ENCODE measurements at places on chromosomes 4 and X.

DNA sequence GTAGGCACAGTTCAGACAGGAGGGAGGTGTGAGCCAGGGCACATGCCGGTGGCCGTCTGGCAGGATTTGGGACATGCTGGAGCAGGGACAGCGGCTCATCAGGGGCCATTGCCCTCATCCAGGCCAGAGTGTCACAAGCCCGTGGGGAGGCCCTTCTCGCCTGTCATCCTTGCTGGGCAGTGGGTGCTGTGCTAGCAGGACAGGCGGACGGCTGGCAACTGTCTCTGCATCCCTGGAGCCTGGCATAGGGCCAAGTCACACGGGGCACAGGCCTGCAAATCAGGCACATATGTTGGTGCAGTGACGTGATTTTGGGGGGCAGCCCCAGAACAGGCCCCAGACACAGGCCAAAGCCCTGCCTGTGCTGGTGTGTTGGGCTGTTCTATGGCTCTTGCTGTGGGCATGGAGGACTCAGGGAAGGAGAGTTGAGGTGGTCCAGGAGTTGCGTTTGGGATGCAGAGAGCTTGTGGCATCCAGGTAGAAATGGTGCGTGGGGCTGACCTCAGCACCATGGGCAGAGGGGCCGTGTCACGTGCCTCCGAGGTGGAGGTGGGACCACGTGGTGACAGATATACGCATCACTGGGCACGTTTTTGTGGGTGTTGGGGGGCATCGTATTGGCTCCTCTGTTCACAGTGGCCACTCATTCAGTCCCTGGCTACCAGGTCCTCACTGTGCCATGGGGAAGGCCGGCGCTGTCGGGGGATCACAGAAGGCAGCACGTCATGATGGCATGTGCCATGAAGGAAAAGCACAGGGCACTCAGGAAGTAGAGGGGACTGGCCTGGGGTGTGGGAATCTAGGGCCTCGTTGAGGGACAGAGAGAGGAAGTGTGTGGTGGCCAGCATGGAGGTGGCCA lies 14.6 kb upstream of the MSANTD1 start:
- no peak for DNase-seq

DNA sequence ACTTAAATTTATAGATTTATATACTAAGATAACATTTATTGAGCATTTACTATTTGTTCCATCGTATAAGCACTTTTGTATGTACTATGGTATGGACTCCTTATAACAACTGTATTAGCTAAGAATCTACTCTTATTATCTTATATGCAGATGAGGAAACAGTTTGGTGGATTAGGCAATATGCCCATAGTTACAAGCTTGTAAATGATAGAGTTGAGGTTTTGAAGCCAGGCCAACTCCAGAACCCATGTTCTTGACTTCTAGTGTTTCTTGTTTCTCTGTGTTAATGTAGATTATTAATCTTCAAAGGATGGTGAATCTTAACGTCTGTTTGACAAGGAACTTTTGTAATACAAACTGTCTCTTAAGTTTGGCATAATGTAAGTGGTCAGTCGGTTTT lies 71.3 kb downstream of the STIM2 start:
- no peak for DNase-seq

- no peak for DNase-seq
These were observed 174.7 kb upstream of the GPRIN3 start for GRCh38 chr4:89482251-89482650.

DNA sequence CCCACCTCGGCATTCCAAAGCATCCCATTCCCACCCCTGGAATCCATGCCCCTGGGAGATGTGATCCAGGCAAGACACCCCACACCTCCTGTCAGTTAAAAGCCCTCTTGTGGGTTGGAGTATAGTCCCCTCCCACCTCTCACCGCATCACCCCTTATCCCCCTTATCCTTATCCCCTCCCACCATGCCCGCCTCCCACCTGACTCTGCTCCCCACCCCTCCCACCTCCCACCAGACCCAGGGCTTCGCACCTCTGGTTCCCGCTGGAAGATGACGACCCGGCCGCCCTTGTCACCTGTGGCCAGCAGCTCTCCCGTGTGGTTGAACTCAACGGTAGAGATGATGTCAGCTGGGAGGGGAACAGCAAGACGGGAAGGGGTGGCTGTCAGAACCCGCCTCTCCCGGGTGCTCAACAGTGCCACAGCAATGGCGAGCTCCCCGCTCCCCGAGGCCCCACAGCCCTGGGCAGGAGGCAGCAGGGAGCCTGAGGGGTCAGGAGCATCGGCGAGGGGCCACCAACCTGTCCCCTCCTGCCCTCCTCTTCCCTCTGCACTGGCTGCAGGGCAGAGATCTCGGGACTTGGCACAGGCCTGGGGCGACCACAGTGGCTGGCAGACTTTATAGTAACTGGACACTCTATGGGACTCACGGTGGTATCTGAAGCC lies 91.5 kb downstream of the PPP2R2C start:
- DNase-seq: no peak

Measured in NCI-H1436 treated with DMSO at 0.1 percent for 48 hours (cell line).